ENCODE measurements at places on chromosomes 4 and X. TPM values are rescaled to one million over a fixed set of nuclear protein-coding genes. Genes with fewer than 3 reads are reported as not detected.

The UGT2B7 gene
- total RNA-seq, result not detected

The ADH1A gene
- not detected for total RNA-seq

The ATP8A1 gene
- 10.8 TPM for total RNA-seq

The TMEM255A gene
- 10.8 TPM for total RNA-seq

The SPATA4 gene
- not detected for total RNA-seq

All from vagina (tissue), 2 donors.